Stimulated activated CD8-positive, alpha-beta memory T cell treated with anti-CD3 and anti-CD28 coated beads, Interleukin-2, amount 100 ng/mL, for 1 hour (primary cell): ENCODE measurements at places on chromosomes 2 and 18.

DNA sequence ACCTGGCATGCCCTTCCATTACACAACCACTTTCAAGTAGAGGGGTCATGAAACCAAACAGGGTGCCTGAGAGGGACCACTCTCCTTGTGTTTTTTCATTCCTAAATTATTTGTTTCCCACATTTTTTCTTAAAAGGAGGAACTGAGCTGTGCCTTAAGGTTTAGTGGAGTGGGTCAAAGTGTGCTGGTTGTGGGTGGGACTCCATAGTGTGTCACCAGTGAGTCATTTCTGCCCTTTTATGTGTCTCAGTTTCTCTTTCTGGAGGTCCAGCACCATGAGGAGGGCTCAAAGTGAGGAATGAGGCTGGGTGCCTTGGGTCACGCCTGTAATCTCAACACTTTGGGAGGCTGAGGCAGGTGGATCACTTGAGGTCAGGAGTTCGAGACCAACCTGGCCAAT lies 37.8 kb downstream of the COMMD1 start:
- DNase-seq: no peak

GRCh38 chr2:191848771-191849767 lies 2.2 kb upstream of the CAVIN2 start:
- no peak for DNase-seq

DNA sequence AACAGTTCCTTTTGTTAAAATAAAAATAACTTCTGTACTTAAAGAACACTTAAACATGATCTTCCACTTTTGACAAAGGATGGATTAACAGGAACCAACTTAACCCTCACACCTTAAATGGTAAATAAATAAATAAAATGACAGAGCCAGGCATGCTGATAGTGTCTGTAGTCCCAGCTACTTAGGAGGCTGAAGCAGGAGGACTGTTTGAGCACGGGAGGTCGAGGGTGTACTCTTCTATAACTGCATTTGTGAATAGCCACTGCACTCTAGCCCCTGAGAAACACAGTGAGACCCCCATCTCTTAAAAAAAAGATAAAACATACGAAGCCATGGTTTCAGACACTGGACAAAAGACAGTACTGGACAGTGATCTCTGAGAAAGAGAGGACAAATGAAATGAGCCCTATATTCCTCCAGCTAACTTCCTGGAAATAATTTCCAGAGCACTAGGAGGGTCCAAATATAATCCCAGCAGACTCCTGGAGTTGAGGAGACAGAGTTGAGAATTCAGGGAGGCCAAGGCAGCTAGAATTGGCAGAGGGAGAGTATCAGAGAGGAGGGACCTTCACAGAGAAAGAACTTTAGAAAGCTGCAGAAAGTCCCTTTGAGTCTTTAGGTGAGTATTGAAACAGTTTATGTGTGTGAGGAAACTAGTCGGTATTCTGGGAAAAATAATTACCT lies 17.4 kb downstream of the PPP4R1 start:
- DNase-seq: no peak

- DNase-seq: no peak
Measured at GRCh38 chr18:63315876-63316275, 3.7 kb downstream of the BCL2 start.

DNA sequence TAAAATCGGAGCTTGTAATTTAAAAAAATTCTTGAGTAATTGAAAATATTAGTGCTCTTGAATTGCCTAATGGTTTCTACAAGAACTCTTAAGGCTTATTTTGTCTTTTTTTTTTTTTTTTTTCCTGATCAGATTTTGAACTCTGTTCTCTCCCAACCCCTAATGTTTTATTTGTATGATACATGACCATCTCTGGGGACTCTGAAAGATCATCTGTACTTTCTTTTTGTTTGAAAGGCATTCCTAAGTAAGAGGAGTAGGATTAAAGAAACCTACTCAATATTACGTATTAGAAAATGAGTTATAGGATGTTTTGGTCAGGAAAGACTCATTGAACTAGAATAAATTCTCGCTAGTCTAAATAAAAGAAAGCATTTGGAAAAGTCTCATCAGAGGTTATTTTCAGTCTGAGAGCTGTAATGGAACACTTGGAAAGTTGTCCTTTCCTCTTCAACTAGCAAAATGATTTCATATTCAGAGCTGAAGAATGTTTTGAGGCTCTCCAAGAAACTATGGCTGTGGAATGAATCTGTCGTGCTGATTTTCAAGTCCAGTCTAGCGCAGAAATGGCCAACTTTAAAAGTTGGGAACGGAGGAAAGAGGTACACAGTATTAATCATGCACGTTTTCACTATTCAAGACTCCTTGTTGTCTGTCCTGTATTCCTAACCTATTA lies 182.7 kb downstream of the PRPF40A start:
- no peak for DNase-seq

DNA sequence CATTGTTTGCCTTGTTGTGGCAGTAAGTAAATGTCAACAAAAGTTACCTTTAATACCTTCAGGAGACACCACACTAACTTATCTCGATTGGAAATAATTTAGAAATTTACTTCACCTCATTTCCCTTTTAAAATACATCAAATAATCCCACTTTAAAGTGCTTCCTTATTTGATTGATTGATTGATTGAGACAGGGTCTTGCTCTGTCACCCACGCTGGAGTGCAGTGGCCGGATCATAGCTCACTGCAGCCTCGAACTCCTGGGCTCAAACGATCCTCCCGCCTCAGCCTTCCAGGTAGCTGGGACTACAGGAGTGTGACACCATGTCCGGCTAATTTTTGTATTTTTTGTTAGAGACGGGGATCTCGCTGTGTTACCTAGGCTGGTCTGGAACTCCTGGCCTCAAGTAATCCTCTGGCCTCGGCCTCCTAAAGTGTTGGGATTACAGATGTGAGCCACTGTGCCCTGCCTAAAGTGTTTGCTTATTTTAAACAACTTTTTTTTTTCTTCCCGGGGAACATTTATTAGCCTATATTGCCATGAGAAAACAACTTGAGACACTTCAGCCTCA lies 12.0 kb upstream of the PAX3 start:
- no peak for DNase-seq

DNA sequence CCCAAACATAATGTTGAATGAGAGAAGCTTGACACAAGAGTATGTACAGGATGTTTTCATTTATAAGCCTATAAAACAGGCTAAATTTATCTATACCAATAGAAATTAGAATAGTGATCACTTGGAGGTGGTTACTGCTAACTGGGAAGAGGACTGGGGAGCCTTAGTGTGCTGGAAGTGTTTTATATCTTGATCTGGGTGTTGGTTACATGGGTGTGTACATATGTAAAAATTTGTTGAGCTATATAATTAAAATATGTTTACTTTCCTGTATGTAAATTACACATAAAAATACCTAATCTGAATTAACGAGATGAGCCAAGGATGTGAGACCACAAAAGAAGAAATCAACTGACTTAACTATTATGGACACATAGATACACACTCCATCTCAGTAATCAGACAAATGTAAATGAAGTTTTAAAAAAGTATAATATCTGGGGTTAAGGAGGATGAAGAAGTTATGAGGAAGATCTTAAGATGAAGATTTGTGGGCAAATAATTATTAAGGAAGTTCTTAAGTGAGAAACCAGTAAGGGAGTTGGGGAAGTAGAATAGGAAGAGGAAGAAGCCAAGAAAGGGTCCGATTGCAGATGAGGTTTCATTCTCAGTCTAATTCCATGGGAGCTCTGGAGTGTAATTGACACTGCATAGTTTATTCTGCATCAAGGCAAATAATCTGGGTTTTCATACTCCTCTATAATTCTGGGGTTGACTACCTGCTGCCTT lies 32.3 kb upstream of the NABP1 start:
- no peak for DNase-seq

DNA sequence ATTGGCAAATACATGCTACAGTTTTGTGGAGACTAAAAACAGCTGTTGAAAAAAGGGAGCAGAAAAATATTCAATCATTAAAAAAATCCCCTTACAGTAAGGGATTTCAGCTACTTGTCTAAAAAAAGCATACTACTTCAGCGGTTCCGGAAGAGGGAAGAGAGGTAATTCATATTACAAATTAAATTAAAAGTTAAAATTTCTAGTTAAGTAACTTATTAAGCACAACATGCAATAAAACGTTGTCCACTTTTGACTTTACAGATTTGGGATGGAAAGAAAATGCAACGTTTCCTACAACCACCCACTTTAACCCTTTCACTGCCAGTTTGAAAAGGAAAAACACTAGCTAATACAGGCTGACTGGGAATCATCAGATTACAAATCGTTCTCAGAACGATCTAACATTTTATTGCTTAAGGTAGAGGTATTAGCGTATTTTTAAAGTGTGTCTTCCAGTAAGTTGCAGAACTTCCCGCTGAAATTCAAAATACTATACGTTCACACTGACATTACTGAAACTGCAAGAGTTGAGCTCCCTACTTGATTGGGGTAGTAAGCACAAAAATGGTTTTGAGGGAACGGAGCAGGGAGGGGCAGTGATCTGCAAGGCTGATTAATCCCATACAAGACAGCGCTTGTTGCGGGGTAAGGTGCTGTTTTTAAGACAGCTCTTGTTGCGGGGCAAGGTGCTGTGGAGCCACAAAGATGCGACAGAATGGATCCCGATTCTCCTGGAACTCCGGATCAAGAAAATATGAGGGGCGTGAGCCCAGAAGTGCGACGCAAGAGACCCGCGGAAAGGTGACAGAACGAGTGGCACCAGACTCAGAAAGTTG lies 743 bp downstream of the HADHA start:
- no peak for DNase-seq

DNA sequence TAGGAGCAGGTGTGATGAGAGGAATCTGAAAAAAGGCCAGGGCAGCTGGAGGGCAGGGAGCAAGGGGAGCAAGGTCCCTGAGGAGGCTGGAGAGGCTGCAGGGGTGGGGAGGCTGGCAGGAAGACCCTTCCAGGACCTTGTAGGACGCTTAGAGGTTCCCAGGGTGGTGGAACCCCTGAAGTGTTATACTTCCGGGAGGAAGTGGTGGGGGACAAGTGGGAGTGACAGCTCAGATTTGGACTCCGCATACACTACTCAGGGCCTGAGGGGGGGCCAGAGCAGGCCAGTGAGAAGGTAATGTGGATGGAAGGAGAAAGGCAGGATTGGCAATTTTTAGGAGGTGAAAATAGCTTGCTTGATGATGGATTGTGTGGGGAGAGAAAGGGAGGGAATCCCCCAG lies 1.9 kb upstream of the NCAPH start:
- no peak for DNase-seq

- DNase-seq: no peak
Measured at GRCh38 chr2:529424-529823, 147.8 kb downstream of the TMEM18 start.

DNA sequence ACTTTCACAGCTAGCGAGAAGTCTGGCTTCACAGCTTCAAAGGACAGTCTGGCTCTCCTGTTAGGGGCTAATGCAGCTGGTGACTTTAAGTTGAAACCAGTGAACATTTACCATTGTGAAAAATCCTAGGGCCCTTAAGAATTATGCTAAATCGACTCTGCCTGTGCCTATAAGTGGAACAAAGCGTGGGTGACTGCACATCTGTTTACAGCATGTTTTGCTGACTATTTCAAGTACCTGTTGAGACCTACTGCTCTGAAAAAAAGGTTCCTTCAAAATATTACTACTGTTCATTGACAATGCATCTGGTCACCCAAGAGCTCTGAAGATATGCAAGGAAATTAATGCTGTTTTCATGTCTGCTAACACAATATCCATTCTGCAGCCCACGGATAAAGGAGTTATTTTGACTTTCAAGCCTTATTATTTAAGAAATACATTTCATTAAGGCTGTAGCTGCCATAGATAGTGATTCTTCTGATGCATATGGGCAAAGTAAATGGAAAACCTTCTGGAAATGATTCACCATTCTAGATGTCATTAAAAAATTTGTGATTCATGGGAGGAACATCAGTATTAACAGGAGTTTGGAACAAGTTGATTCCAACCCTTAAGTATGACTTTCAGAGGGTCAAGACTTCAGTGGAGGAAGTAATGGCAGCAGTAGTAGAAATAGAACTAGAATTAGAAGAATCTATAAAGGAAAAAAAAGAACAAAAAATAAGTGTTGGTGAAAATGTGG lies 48.9 kb downstream of the POLR1A start:
- no peak for DNase-seq

DNA sequence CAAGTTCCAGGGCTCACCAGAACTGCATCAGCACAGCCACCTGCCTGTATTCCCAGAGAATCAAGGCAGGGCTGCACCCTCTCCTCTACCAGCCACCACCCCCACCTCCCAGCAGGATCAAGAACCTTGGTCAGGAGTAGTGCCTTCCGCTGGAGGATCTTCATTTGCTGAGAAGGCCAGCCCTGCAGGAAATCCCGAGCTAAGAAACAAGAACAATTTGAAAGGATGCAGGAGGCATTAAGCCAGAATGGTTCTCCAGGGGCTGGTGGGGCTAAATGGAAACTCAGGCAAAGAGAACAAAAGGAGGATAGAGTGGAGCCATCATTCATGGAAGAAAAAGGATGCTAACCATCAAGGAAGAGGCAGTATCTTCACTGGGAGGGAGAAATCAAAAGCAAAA lies 147.3 kb upstream of the SLC14A2 start:
- no peak for DNase-seq

- DNase-seq: no peak
Measured at GRCh38 chr2:161971551-161971950, 102.5 kb downstream of the DPP4 start.

DNA sequence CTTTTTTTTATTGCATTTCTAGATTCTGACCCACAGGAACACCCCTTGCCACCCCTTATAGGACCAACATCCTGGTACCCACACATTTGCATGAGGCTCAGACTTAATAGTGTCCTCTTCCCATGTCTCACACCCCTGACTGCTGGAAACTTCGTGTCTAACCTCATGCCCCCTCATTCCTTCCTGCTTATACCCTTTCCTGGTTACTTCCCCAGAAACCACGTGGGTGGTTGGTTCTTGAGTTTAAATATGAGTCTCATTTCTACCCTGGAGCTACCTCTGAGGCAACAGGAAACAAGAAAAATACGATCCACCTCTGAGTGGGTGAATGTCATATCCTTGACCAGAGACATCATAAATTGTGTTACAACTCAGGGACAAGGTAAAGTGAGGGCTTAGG lies 1.6 kb downstream of the TNP1 start:
- no peak for DNase-seq

- no peak for DNase-seq
Measured at GRCh38 chr18:63949068-63949737, at the start of gene HMSD. Gene HMSD, plus strand, starts transcription at chr18:63949301. Its CDS starts 4,155 bp downstream, at chr18:63953456.

- DNase-seq: no peak
Measured at GRCh38 chr2:28356095-28356911, 36.4 kb upstream of the FOSL2 start.
